CD4-positive, alpha-beta T cell treated with Interleukin-4 for 1 hour (primary cell): ENCODE measurements at places on chromosomes 6 and 20.

- DNase-seq: no peak
These were observed 215.1 kb downstream of the PACRG start for GRCh38 chr6:162942866-162943265.

GRCh38 chr6:145345094-145345493, 390.2 kb downstream of the EPM2A start:
- no peak for DNase-seq

GRCh38 chr6:54595844-54596243, 250.7 kb upstream of the FAM83B start:
- no peak for DNase-seq

DNA sequence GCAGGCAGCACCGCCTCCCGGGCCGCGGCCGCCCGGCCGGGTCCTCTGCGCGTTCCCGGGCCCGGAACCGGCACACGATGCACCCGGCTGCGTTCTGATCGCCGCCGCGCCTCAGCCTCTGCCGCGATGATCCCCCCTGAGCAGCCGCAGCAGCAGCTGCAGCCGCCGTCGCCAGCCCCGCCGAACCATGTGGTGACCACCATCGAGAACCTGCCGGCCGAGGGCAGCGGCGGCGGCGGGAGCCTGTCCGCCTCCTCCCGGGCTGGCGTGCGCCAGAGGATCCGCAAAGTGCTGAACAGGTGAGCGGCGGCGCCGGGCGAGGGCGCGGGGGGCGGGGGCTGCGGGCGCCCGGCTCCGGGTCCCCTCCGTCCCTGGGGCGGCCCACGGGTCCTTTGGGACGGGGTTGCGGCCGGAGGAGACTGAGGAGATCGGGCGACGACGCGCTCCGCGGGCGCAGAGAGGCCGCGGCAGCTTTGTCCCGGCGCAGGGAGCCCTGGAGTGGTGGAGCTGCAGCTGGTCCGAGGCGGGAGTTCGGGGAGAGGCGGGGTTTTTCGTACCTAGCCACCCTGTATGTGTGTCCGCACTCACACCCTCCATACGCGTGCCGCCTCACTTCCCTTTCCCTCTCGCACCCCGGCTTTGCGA, 659 bp downstream of the SLC35F1 start:
- no peak for DNase-seq

DNA sequence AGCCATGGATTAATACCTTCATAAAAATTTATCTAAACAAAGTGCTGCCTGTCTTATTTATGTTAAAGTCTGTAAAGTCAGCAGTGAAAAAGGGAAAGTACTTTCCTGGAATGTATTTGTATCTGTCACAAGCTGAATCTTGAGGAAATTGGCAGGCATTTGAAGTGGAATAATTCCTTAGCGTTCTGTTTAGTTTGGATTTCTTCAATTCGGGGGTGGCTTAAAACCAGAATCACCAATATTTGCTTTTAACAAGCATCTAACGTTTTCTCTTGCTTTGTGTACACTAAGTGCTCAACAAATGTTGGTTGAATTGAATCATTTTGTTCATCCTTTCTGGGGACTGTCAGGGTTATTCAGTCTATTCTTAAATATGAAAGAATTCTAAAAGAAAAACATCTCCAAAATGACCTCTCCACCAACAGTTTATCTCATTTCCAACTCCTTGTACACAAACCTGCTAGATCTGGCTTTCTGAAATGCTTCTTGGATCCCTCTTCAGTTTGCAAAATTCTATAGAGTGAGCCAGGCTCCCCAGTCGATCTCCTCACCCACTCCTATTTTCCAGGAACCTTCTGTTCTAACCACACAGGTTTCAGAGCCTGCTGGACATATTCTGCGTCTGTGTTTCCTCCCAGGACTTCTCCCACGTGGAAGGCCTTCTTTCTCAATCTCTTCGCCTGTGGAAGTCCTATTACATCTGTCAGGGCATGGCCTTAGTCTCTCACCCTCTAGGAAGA, 2.0 kb upstream of the NPEPL1 start:
- no peak for DNase-seq

DNA sequence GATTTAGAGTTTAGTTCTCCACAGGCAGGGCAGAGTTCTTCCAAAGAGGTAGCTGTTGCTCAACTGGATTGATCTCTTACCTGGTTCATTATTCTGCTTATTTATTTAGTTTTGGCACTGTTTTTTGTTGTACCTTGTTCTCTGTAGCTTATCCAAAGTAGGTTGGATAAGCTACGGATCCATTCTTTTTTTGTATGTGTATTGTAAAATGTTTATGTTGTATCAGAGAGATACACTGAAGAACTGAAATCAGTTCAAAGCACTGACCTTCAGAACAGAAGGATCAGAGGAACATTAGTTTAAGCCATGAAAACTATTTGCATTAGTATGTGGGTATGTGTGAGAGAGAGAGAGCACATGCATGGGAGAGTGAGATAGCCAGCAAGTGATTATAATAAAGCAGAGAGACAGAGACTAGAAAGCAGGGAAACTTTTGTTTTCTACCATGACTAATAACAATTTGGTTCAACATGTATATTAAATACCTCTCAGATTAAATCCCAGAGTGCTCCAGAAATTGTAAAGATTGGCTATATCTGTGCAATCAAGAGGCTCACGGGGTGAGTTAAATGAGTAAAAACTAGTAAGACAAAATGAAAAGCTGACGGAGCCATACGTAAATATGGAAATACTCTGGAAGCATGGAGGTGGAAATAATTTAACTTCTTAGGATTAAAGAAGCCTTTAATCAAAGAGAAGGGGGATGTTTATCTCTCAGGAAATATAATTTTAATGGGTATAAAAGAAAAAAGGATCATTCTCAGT, 40.2 kb downstream of the ITCH start:
- no peak for DNase-seq

- no peak for DNase-seq
These were observed 238.6 kb upstream of the RIN2 start for GRCh38 chr20:19519466-19519865.

GRCh38 chr6:12394170-12394569, 104.0 kb downstream of the EDN1 start:
- no peak for DNase-seq

- no peak for DNase-seq
These were observed 368.6 kb downstream of the BTBD9 start for GRCh38 chr6:38271081-38271480.

DNA sequence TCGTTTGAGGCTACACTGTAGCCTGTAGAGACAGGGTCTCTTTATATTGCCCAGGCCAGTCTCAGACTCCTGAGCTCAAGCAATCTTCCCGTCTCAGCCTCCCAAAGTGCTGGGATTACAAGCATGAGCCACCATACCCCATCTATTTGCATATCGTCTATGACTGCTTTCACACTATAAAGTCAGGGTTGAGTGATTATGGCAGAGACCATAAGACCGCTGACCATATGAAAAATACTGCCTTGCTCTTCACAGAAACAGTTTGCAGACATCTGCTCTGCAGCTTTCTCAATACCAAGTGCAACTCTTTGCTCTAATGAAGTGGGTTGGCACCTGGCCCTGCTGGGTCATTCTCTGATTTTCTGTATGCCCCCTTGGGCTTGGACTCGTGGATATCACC, 79.5 kb upstream of the PAK5 start:
- DNase-seq: no peak

DNA sequence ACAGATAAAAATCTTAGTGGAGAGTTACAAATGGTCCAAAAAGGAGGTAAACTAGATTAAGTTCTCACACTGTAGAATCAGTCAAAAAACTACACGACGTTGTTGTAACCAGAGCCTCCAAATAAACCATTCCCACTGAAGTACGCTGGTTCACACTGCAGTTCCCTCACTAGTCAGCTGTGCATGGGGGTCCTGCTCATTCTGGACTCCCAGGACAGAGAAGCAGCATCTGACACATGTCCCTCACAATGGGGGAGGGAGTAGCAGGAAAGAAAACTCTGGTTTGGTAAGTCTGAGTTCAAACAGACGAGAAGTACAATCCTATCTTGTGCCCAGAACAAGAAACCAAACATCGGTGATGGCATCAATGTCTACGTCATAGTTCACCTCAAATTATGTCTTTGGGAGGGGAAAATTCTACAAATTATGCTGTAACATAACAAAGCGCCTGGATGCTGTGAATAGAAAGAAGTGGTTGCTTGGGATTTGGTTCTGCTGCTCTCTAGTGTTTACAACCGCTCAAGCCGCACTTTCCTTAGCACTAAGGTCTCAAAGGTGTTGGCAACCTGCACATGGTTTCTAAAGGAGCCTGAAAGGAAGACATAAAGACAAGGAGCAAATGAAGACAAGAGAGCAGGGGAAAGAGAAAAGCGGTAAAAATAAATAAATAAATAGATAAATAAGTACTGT, 208.0 kb downstream of the GMDS start:
- no peak for DNase-seq

GRCh38 chr20:58637466-58638213, 13.4 kb upstream of the STX16 start:
- DNase-seq: no peak

DNA sequence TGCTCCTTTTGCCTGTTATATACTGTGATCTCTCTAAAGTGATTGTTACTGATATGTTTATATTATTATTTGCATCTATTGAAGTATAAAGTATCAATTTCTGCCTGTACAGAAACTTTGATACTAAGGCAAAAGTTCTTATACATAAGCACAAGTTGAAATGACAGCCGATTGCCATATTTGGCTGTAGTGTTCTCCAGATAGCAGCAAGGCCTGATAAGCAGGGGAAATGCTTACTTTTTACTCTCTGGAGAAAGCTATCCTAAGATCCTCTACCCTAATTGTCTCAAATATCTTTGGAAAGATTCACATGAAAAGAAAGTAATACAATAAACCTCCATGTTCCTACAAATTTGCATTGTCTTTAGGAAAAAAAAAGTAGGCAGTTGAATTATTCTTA, 31.4 kb downstream of the SENP6 start:
- no peak for DNase-seq

DNA sequence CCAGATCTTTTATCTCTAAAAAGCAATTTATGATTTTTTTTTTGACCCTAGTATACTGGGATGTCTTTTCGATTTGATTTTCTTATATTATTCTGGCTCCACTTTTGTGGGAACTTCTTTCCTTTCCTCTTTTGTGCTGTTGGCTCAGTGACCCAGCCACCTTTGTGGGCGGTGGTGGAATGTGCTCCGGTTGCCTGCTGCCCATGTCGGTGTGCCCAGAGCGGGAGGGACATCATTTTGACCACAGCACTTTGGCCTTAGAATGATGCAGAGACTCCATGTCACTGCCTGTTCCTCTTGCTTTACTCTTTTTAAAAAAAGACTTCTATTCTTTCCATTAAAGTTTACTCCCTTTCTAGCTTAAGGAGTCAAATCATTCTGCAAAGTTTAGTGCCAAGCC, 198.0 kb downstream of the FARS2 start:
- no peak for DNase-seq

- no peak for DNase-seq
These were observed 208.3 kb downstream of the ZFAND3 start for GRCh38 chr6:38027685-38028373.

DNA sequence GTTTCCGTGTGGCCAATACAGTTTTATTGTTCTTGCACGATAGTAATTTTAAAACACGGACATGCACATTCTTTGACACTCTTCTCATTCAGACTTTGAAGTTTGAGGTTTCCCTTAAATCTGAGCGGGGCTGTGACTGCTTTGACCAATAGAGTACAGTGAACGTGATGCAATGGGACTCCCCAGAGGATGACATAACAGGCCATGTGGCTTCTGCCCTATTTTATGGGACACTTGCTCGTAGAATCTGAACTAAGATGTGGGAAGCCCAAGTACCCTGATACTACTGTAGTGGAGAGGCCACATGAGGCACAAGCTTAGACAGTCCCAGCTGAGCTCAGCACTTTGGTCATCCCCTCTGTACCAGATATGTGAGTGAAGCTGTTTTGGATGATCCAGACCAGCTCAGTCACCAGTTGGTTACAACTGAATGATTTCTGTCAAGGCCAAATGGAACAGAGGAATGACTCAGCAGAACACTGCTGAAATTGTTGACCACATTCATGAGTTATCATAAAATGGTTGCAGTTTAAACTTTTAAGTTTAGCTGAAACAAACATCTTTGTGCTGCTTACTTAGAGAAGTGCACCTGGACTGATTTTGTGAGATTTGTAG, 279.4 kb downstream of the RFPL4B start:
- DNase-seq: no peak

DNA sequence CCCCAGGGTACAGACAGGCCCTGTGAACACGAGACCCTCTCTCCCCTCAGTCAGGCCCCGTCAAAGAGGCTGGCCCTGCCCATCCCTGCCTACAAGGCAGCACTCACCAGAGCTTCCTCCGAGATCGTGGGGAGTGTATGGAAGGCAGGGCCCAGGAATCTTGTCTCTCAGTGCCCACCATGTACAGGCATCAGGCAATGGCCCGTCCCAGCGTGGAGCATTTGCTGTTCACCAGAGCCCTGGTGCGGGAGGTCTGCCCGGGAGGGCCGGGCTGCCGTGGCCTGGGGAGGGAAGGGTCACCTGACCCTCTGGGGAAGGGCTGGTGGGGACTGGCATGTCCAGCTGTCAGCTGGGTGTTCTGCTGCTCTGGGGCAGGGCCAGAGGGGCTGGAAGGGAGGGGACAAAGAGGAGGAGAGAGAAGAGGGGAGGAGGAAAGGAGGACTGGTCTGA, at the start of gene IP6K3:
TSS of gene IP6K3 (minus strand) at position 255 of the 450 bp plus-strand sequence. CDS start 11,429 bp downstream, outside the sequence.
- DNase-seq: no peak

GRCh38 chr6:27428966-27429365, 40.4 kb downstream of the ZNF391 start:
- DNase-seq: no peak

DNA sequence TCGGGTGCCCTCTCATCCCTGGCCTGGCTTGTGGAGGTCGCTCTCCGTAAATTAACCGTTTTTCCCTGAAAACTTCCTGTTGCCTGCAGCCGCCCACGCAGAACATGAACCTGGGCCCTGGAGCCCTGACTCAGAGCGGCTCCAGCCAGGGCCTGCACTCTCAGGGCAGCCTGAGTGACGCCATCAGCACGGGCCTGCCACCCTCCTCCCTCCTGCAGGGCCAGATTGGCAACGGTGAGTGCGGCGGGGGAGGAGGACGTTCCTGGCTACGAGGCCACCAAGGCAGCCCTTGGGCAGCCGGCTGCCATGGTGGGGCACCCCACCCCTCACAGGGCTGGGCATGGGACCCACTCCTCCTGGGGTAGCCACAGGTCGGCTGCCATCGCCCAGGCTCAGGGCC, 17.8 kb downstream of the SS18L1 start:
- DNase-seq: no peak

- DNase-seq: peak; percentile 1
These were observed 485.4 kb upstream of the MANEA start for GRCh38 chr6:95091823-95092436.

- DNase-seq: peak; percentile 1
These were observed 35.0 kb downstream of the FOXF2 start for GRCh38 chr6:1424306-1424927.
